ENCODE measurements at places on chromosomes 3 and 15. TPM values are rescaled to one million over a fixed set of nuclear protein-coding genes. Genes with fewer than 3 reads are reported as not detected.

- DNase-seq: peak; percentile 82
These were observed 24.3 kb downstream of the TBC1D21 start for GRCh38 chr15:73897441-73898261.

CLDN18 gene
- total RNA-seq: not detected

PDZRN3 gene
- not detected for total RNA-seq

METTL6 gene
- total RNA-seq: 17.3 TPM

NEK10 gene
- total RNA-seq: 0.48 TPM

DNA sequence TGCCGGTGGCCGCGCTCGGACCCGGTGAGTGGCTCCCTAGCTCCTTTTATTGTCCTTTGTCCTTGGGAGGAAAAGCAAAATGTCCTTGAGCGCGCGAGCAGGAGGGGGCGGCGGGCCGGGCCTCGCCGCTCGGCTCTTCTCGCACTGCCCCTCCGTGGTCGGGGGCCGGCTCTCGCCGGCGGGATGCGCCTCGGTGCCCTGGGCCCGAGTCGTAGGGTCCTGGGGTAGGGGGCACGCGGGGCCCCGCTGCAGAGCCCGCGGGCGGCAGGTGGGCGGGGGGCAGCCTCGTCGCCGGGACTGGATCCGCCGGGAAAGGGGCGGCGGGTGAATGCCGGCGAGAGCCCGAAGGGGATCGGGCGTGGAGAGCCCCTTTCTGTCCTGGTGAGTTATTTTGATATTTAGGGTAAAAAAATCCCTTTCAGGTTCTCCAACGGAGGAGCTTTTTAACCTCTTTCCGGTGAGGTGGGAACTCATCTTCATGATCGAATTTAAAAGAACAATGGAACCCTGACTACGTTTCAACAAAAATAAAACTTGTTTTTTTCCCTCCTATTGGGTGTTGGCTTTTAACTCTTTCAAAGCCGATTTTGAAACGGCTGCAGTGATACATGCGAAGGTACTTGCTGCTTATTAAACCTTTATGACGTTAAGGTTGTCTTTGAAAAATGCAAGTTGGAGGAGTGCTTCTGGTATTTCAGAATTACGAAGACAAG, 16.8 kb upstream of the CHD2 start:
- peak; percentile 43 for DNase-seq

DNA sequence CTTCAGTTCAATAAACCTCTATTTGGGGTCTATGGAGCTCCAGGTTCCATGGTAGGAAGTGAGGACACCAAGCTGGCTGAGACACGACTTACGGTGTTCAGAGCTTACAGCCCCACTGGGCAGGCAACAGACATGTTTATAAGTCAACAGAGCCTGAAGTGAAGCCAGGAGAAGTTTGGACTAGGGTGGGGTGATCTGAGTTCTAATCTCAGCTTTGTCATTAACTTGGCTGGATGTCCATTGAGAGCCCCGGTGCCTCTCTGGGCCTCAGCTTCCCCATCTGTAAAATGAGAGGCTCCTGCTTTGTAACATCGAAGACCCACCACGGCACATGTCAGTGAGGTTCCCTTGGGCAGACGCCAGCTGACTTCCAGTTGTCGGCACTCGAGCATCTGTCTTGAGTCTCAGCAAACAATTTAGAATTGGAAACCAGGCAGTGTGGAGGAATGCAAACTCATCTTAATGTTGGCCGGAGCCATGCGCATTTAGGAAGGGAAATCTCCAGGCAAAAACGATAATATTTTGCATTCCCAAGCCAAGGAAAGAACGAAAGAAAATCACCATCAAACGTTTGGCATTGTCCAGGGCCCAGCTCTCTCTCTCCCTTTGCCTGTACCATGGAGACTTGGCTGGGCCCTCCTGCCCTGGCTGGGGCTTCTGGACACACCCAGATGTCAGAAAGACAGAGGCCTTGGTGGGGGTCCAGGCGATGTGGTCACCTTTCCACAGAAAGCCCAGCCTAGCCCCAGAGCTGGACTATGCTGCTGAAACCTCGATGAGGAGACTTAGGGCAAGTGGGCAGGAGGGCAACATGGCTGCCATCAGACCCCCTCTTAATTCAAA, 18.4 kb downstream of the ITGA11 start:
- DNase-seq: no peak

ECE2 gene
- total RNA-seq: not detected

DNA sequence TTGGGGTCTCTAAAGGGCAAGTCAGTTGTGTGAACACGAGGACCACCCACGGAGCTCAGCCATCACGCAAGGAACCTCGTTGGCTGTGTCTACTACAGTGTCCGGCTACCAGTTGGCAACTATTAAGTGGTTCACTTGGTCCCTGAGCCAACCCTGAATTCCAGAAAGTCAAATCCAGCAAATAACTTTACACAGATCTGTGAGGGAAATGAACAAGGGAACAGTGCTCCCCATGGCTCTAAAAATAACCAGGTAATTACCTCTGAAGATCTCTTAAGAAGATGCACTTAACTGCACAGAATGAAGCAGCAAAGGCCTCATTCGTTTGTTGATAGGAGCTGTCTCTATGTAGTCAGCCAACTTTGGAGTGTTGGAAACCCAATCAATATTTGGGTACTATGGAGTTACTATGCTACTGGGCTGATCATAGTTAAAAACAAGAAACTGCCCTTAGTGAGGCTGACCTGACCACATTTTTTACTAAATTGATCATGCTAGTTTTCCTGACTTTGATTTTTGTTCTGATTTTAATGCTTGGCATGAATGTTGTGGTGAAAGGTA, 219.1 kb upstream of the LRIG1 start:
- no peak for DNase-seq

DNA sequence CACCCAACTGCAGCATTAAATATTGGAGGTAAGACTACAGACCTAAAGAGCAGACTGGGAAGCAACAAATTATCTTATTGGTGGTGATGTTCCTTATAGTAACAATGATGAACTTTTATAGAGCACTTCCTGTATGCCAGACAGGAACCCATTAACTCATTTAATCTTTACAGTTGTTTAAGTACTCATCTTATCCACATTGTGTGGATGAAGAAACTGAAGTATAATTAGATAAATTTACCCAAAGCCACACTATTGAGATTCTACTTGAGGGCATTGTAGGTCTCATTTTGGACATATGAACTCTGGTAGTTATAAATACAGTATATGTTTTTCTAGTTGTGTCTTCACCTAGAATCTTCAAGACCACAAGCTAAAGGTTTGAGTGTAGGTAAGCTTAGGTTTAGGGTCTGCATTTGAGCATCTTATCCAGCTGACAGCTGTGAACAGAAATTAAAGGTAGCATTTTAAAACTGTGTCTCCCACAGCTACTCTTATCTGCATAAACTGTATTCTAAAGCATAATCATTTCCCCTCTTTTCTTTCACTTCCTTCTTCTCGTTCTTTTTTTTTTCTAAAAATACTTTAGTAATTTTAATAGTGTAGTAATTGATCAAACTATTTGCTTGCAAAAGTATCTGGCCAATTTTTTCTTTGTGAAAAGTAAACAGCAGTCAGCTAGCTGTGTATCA, 138.2 kb downstream of the UBE2E2 start:
- DNase-seq: no peak

GRCh38 chr15:92166751-92167405, 226.8 kb upstream of the ST8SIA2 start:
- DNase-seq: no peak

DNA sequence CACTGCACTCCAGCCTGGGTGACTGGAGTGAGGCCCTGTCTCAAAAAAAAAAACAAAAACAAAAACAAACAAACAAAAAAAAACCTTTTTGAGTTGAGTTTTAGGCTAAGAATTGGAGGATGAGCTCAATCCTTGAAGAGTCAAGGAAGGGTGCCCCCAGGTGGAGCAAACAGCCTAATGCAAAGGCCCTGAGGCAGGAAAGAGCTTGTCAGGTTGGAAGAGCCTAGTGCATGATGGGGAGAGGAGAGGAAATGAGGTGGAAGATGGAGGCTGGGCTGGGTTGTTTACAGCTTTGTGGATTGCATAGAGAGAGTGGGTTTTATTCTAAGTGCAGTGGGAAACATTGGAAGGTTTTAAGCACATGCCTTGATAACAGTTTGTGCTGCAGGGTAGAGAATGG, 2.1 kb upstream of the SNX22 start:
- peak; percentile 53 for DNase-seq

- DNase-seq: no peak
These were observed 12.7 kb downstream of the LCMT2 start for GRCh38 chr15:43317566-43318184.

DNA sequence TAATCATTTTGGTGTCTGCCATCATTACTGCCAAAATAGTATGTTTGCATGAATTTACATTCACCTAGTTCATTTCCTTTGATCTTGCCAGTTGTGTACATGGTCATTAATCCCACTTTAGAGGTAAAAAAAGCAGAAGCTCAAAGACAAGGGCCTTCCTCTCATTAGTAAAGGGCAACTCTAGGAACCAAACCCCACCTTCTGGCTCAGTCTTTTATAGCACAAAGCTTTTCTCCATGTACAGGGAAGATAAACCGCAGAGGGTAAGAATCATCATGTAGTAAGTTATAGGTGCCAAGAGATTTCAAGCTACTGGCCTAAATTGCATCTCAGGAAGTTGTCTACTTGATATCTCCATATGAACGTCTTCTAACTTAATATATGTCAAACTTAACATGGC, 19.3 kb upstream of the SPG21 start:
- no peak for DNase-seq

DNA sequence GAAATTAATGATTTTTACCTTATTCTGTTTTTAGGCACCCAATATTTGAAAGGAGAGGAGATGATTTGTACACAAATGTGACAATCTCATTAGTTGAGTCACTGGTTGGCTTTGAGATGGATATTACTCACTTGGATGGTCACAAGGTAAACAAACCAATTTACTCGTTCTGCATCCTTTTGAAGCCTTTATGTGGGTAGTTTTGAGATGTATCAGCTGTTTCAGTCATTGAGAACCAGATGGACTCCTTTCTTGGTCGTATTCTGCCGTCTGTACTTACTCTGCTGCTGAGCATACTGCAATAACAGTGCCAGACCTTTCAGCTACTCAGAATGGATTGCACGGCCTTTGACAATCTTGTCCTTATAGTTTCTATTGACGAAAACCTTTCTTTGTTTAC, 13.3 kb downstream of the DNAJB11 start:
- no peak for DNase-seq

DNA sequence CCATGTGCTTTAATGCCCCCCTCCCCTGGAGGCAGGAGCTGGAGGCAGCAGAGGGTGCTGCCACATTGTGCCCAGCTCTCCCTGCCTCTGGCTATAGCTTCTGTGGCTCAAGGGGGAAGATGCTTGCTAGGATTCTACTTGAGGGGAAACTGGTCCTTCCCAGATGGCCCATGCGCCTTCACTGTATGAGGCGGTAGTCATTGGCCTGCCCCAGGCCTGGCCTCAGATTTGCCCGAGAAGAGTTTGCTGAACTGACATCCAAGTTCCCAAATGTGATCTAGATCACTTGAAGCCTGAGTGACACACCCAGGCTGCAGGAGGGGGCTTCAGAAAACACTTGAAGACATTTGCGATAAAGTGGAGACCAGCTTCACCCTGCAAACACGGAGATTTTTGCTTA, 4.1 kb downstream of the SYNM start:
- DNase-seq: no peak

- no peak for DNase-seq
These were observed 1.2 kb downstream of the MLF1 start for GRCh38 chr3:158571969-158572765.

DNA sequence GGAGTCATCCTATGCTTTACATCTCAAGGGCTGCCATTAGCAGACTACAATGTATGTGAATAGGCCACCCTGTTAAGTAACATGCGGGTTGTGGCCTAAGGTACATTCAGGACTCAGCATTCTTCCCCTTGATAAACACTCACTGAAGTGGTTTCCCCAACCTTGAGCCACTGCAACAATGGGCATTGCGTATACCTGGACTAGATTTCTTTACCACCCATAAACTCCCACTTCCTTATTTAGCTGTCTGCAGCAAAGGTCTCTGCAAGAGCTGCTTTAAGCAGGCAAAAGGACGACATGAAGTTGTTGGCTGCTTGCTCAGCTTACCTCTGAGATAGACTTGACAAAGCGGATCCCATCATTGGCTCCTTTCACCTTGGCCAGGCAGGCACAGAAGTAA, 16.2 kb downstream of the FYCO1 start:
- DNase-seq: no peak

Measured in activated CD4-positive, alpha-beta memory T cell treated with anti-CD3 and anti-CD28 coated beads for 36 hours (primary cell).